ENCODE measurements at places on chromosomes 4 and X.

- DNase-seq = no peak
These were observed 57.1 kb downstream of the ENPEP start for GRCh38 chr4:110532901-110533589.

- no peak for DNase-seq
These were observed 131.4 kb downstream of the PTTG2 start for GRCh38 chr4:38091636-38092035.

- no peak for DNase-seq
These were observed 50.8 kb upstream of the BOD1L1 start for GRCh38 chr4:13678186-13678924.

DNA sequence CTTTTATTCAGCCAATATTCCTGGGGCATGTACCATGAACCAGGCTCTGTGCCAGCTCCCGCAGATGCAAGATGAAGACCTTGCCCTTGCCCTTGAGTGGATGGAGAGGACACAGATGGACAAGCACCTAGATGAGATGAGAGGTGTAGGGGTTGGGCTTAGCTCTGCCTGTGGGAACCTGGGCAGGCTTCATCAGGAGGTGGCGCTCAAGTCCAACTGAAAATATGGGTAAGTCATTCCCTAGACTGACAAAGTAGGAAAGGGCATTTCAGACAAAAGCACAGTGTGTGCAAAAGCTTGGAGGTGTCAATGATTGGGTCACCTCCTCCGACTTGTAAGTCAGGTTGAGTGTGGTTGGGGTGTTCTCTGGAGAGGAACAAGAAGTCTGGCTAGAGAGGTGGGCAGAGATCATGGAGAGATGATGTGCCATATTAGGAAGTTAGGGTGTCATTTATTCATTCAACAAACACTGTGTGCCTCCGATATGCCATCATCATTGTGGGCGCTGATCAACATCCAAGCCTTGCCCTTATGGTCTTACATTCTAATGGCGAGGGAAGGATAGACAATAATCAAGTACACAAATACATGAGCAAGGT is 64.6 kb downstream of the ANAPC4 start:
- DNase-seq = no peak

- no peak for DNase-seq
These were observed 445.2 kb upstream of the ZFP42 start for GRCh38 chr4:187550256-187550950.

DNA sequence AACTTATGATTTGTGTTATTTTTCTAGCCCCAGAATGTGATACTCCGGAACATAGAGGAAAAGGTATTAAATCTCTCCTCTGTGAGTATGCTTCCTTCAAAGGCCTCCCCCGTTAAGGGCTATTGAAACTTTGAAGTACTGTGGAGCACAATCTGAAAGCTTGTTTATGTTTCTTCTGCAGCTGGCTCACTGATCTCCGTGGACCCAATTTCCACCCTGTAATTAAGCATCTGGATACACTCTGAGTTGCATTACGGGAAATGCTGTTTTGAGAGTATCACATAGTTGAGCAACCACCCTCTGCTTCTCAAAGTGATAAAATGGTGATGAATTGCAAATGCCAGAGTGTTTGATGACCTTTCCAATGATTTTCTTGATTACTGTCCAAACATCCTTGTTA is 296.8 kb upstream of the PABPC5 start:
- DNase-seq = no peak

- DNase-seq = no peak
These were observed 11.5 kb downstream of the FBXW7 start for GRCh38 chr4:152524427-152524826.

DNA sequence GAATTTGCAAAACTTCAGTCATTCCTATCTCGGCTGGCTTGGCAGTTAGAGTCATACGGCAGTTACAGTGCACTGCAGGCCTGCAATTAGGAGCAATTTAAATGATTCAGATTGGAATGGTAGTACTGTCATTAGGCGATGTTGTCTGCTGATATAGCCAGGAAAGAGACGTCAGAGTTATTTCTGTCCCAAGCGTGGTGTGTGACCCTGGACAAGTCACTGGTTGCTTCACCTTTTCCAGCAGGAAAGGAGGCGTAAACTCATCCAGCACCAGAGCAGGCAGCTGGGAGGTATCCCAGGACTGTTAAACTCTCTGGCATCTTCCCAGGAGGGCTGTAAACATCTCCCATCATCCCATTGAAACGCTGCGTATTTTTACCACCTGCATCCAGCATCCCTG is 836 bp upstream of the LNX1 start:
- no peak for DNase-seq

GRCh38 chrX:130125091-130125874 is 15.0 kb upstream of the ELF4 start:
- DNase-seq = no peak

GRCh38 chr4:95761871-95762270 is 78.0 kb upstream of the PDHA2 start:
- no peak for DNase-seq

DNA sequence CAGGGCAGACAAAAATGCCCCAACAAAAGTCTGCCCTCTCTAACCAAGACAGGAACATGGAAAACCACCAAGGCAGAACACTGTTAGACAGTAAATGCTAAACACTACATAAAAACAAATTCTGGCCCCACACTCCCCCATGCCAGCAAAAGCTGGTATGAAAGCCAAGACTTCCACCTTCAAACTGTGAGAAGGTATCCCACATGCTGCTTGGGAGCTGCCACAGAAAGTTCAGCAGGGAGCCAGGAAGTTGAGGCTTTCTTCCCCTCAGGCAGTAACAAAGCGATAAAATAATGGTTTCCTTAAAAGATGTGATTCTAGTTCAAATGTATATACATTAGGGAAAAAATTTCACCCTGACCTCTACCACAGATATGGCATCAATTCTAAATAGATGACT is 770.4 kb upstream of the NDST4 start:
- no peak for DNase-seq

DNA sequence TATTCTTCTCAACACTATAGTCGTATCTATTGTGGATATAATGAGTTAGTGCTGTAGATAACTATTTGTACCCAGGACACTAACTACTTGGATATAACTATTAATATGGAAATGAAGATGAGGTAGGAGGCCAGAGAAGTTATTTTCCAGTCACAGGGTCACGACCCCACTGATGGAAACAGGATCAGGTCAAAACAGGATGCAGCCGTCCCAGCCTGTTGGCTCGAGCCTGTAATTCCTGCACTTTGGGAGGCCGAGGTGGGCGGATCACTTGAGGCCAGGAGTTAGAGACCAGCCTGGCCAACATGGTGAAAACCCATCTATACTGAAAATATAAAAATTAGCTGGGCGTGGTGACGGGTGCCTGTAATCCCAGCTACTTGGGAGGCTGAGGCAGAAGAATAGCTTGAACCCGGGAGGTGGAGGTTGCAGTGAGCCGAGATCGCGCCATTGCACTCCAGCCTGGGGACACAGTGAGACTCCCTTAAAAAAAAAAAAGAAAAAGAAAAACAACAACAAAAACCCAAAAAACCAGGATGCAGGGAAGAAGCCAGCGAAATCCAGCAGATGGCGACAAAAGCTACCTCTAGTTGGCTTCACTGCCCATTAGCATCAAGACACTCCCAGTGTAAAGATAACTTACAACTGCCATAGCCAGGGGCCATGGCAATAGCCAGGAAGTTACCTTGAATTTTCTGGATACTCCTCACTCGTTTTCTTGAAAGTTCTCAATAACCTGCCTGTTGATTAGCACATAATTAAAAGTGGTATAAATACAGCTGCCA is 37.9 kb upstream of the NKAP start:
- DNase-seq = no peak

GRCh38 chr4:99816545-99817308 is at the start of gene DAPP1:
Gene DAPP1, plus strand, starts transcription at chr4:99816827. Its CDS starts 87 bp downstream, at chr4:99816914.
- DNase-seq = no peak

- no peak for DNase-seq
These were observed 1.5 kb upstream of the FAM241A start for GRCh38 chr4:112143781-112144180.

DNA sequence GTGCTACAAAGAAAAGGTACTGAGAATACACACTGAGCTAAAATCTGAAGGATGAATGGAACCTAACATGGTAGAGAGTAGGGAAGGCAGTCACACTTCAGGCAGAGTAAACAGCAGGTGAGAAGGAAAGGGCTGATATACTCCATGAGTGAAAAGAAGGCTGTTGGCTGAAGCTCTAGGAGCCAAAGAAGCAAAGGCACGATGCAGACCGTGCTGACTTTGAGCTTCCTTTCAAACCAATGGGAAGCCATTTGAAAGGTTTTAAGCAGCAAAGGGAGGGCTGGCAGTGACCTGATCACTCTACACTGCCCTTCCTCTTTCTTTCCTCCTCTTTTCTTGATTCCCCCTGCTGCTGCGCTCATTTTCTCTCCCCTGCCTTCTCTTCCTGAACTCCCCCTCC is 66.4 kb downstream of the TMEM154 start:
- DNase-seq = no peak

DNA sequence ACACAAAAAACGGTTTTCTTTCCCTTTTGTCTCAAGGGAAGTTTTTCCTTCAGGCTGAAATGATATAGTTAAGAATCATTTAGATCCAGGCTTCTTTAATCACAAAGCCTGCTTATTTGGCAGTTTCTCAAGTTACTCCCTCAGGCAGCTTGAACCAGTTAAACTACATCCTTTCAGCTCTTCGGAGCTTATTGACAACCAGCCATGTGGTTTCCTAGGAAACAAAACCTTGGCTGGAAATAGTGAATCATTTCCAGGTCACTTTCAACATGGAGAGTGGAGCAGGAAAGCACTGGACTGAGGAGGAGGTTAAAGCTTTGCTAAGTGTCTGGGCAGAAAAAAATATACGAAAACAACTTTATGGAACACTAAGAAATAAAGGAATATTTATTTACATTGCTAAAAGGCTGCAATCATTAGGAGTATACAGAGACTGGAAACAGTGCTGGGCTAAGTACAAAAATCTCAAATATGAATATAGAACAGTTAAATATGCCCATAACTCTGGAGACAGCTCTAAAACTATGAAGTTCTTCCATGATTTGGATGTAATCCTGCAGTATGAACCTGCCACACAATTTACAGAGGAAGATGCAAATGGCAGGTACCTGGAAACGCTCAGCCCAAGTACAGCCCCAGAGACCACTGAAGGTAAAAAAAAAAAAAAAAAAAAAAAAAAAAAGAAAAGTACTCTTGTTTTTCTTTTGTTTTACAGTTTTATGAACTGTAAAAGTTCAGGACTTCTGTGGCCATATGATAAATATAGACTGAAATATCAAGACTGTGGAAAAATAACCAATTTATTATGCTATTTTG is 23.2 kb upstream of the AASDH start:
- DNase-seq = no peak

- DNase-seq = no peak
These were observed 205.9 kb downstream of the STIM2 start for GRCh38 chr4:27066591-27066990.

DNA sequence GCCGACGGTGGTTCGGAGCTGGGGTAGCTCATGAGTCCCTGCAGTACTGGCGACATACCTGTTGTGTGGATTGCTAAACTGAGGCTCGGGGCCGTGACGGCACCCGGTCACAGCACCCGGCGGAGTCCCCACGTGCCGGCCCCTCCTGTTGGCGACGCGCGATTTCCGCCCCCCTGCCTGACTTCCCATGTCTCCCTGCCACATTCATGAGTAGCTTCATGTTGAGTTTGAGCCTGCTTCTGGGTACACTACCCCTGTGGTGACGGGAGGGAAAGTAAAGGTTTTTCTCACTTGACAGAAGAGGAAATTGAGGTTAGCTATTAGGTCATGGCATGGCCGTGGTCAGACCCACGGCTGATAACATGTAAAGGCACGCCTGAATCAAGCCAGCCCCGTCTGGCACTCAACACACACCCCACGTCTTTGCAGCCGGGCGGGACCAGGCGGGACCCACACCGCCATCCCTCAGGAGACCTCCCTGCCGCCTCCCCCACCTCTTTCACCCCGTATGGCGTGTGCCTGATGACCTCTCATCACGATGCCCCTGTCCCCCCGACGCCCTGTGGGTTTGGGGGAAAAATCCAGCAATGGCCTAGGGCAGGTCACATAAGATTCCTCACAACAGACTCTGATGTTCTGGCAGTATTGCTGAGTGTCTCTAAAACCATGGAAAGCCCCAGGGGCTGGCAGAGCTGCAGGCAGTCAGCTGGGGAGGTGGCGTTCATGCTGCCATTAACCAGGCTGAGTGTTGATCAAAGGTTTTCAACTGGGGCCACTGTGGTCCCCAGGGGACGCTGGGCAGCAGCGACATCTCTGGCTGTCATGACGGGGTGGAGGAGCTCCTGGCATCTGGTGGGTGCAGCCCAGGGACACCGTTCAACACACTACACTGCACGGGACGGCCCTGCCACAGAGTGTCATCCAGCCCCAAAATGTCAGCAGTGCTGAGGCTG is 29.2 kb downstream of the P2RY8 start:
- DNase-seq = no peak

DNA sequence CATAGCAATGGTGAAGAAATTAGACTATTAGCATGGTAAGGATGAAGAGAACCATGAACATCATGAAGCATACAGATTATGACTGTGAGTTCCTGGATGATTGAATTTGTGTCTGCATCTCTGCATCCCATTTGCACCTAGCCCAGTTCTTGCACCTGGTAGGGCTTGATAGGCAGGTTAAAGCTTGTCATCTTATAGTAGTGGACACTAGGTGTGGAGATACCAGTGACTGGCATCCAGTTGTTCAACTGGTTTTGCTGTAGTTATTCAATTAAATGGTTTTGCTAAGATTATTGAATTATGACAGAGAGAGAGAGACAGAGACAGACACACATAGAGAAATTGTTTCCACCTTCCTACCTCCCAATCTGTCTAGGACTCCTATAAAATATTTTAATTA is 5.0 kb downstream of the ADH7 start:
- no peak for DNase-seq

GRCh38 chrX:150913511-150913910 is 15.0 kb upstream of the CD99L2 start:
- DNase-seq = no peak

DNA sequence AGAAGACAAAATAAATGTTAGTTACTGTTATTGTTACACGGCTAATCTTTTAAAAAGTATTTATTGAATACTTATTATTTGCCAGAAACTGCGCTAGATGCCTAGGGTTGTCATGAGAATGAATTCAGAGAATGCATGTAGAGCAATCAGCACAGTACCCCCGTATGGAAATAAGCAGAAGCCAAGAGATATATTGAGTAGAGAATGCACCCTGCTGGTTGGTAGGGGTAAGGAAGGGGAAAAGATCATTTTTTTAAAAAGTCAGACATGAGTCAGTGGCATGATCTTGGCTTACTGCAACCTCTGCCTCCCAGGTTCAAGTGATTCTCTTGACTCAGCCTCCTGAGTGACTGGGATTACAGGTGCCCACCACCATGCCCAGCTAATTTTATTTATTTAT is 13.1 kb upstream of the DRP2 start:
- no peak for DNase-seq

GRCh38 chr4:3355266-3355748 is 62.5 kb downstream of the RGS12 start:
- no peak for DNase-seq

DNA sequence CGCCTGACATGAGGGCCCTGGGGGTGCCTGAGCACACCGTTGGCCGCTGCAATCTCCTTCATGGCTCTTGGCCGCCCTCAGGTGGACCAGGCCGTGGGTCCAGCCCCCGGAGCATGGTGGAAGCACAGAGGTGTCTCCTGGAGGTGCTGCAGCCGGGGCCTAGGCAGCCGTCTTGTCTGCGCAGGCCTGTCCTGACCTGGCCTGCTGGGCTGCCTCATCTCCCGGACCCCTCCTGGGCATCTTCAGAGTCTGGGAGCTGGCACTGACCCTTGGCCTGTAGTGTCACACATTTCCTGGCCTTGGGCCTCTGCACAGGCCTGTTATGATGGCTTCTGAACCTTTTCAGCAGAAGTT is 20.9 kb downstream of the UVSSA start:
- DNase-seq = no peak

- no peak for DNase-seq
These were observed 9.1 kb downstream of the PITX2 start for GRCh38 chr4:110613745-110614144.

All from cortex of kidney (tissue), 1 donor.